ENCODE measurements at places on chromosomes 2 and 18.

DNA sequence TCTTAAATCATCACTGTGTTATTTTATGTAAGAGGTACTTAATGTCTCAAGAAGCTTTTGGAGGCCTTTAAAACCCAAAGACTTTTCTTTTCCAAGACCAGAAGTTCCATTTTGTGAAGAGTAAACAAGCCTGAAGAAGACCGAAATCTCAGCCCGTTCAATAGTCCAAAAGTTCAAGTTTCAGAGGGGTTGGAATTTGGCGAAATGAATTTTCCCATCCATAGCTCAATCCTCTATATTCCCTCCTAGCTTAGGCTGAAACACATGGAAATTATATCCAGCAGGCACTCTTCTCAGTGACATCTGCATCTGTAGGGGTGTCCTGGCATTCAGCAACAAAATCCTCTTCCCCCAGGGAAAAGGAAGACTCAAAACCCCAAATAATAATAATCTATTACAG, 344.6 kb downstream of the ARHGAP15 start:
- DNase-seq = no peak

DNA sequence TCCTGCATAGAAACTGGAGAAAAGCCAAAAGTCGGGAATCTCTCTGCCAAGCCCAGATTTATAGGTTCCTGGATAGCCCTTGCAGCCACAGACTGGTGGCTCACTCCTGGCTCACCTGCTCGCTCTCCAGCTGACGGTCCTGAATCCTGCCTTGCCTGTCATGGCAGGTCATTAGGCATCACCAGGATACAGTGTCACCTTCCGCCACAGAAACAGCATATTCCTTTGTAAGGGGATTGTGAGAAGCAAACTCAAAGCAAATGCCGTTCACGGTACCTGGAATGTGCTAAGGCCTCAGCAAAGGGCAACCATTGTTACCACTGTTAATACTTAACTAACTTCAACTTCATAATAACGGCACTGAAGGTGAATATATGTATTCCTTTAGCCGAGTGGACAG, 57.1 kb upstream of the GPR45 start:
- no peak for DNase-seq

GRCh38 chr2:60794271-60794863, 38.3 kb downstream of the PAPOLG start:
- DNase-seq = peak; percentile 48

GRCh38 chr2:239762655-239763269, 262.4 kb downstream of the NDUFA10 start:
- DNase-seq = no peak

- no peak for DNase-seq
These were observed 14.2 kb downstream of the NIFK start for GRCh38 chr2:121722479-121722878.

- no peak for DNase-seq
These were observed 290.2 kb downstream of the LPIN1 start for GRCh38 chr2:12036640-12036983.

- DNase-seq = no peak
These were observed 2.0 kb downstream of the HPCAL1 start for GRCh38 chr2:10304458-10305253.

DNA sequence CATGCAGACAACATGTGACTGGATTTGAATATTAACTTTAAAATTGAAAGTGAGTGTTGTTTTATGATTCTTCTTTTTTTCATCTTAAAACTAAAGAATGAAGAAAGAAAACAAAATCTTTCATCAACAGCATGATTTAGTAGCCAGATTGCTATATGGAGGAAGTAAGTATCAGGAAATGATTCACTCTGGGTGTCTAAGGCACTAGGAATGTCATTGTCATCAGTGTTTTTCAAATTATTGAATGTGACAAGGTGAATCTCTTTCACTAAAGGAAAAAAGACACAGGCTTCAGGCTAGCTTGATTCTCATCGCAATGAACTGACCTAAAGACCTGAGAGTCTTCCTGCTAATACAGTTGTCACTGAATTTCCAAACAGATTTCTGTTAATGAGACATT, 430.1 kb downstream of the FBXO15 start:
- no peak for DNase-seq

DNA sequence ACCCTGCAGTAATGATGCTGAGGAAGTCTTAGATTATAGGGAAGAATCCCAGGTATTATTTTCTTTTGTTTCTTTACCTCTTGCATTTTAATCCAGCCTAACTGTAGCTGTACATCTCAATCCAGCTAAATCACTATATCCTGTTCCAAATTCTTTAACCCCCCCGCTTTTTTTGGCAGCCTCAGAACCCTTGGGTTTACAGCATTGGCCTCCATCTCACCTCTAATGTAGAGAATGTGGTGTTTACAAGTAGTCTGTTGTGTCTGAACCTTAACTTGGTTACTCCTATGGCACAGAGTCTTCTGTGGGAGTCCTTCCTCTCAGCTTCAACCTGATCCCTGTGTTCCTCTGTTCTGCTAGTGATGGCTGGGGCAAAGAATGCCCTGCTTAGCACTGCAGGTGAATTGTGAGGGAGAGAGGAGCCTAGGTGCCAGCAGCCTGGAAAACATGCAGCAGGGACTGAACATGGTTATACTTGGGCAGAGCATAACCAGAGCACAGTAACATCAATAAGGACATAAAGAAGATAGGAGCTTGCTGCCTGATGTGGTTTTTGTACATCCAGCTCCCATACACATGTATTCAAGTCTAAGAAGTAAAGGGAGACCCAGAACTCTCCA, 130.2 kb downstream of the FAM124B start:
- DNase-seq = no peak

GRCh38 chr2:64369706-64370105, 84.3 kb upstream of the LGALSL start:
- no peak for DNase-seq

- no peak for DNase-seq
These were observed 9.6 kb upstream of the MTA3 start for GRCh38 chr2:42558827-42559226.

- DNase-seq = peak; percentile 55
These were observed 103.5 kb upstream of the MAP3K20 start for GRCh38 chr2:172972005-172972619.

- no peak for DNase-seq
These were observed 345.7 kb downstream of the MTX2 start for GRCh38 chr2:176614930-176615329.

DNA sequence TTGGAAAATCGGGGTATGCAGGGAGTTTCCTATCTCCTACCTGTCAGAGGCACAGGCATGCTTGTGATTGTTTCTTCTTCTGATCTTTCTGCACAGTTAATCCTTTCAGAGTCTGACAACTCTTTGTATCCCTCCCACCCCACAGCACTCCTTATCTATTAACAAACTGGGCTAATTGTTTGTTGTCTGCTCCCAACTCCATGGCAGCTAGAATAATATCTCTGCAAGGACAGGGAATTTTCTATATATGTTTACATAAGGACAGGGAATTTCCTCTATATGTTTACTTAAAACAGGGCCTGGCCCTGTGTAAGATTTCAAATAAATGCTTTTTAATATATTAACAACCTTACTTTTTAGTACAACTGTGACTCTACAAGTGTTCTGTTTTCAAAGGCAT, 36.0 kb upstream of the VRK2 start:
- DNase-seq = no peak

DNA sequence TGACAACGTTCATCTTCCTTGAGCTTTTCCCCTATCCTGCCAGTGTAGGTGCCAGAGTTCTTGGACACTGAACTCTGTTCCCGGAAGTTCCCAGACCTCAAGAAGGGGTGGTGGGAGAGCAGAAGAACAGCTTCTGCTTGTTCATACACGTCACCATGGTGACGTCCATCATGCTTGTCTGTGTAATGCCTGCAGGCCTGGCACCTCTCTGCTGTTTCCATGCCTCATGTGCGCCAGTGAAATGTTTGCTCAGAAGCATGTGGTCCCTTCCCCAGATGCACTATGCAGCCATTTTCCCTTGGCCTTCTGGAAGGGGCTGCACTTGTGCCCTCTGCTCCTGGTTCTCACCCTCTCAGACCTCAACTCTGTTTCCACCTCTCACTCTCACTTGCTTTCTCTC, 210.8 kb upstream of the NABP1 start:
- DNase-seq = no peak

- DNase-seq = no peak
These were observed 222.4 kb upstream of the NCKAP5 start for GRCh38 chr2:133790711-133791110.

- peak; percentile 18 for DNase-seq
These were observed 29.9 kb upstream of the IMPA2 start for GRCh38 chr18:11951390-11951851.

- no peak for DNase-seq
These were observed 141.5 kb downstream of the NCKAP5 start for GRCh38 chr2:133426791-133427190.

- no peak for DNase-seq
These were observed 764.1 kb upstream of the NXPH2 start for GRCh38 chr2:139544186-139544851.

- no peak for DNase-seq
These were observed 935.8 kb upstream of the SLC39A10 start for GRCh38 chr2:194721227-194721626.

GRCh38 chr2:66523990-66524389, 89.1 kb downstream of the MEIS1 start:
- no peak for DNase-seq

- no peak for DNase-seq
These were observed 182.2 kb downstream of the GLI2 start for GRCh38 chr2:120917886-120918285.

DNA sequence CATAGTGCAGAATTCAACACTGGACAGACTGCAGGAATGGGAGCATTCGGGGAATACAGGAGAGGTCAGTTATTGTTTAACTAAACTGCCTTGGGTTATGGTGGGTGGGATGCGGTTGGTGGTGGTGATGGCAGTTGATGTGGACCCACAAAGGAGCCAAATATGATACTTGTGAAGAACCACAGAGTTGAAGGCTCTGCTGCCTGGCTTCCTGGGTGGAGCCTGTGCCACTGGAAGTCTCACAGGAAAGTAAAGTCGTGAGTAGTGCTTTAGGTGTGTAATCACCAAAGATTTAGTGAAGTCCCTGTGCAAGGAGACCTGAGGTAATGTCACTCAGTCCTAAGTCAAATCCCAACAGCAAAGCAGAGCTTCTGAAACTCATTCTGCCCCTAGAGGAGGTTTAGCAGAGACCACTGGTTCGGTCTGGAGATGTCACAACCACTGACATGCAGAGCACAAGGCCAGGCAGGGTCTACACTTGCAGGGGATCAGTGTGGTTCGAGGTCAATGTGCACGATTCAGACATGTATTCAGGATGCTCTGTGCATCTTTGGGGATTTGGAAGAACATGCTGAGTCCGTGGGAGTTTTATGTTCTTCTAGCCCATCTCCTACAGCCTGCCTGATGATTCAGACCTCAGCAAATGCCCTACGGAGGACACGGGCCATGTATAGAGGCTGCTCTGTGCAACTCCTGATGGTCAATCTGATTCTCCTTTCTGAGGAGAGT, 1150.9 kb downstream of the RPIA start:
- DNase-seq = no peak

DNA sequence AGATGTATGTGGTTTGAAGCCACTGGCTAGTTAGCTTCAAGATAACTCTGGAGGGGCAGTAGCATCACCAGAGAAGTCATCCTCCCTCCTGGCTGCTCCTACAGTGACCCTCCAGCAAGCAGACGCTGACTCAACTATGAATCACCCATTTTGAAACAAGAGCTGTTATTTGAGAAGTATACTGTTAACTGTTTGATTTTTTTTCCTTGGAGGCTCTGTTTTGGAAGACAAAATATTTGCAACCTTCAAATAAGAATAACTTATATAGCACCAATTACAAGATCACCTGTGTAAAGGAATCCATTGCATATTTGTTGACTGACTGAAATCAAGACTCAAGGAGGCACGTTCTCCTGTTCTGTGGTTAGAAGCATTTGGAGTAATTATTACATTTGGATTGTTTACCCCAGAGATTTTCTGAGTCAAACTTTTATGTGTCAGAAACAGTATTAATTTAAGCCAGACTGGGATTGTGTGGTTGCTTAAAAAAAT, 313.8 kb downstream of the MTX2 start:
- no peak for DNase-seq

DNA sequence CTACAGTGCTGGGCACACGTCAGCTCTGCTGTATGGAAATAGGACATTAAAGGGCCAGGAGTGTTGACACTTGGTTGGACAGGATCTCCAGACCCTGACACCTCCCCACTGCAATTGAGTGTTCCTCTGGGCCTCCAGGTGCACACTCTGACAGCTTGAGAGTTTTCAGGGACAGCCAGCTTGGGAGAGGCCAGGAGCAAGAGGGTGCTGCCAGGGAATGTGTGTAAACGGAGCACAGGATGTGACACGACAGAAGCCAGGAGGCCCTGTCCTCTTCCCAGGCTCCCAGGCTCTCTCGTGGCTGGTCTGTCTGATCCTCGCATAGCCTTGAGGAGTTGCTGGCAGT, 318.1 kb upstream of the HS6ST1 start:
- DNase-seq = no peak

DNA sequence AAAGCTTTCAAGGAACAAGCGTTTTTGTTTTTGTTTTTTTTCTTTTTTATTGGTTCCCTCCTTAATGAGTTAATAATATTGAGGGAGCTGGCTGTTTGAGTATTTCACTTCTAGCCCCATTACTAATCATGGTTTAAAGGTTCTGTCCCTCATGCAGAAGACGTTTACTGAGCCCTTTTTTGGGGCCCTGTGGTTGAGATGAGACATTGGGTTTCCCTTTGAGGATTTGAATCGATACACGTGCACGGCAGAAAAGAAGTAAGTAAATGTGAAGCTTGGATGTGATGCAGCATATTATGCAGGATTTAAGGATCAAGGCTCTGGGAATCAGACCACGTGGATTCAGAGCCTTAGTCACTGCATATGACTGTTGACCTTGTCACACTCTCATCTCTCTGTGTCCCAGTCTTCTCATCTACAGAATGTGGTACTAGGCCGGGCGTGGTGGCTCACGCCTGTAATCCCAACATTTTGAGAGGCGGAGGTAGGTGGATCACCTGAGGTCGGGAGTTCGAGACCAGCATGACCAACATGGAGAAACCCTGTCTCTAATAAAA, 1.0 kb upstream of the CHST10 start:
- DNase-seq = no peak

- DNase-seq = no peak
These were observed 311.2 kb downstream of the CMPK2 start for GRCh38 chr2:6554466-6554865.

DNA sequence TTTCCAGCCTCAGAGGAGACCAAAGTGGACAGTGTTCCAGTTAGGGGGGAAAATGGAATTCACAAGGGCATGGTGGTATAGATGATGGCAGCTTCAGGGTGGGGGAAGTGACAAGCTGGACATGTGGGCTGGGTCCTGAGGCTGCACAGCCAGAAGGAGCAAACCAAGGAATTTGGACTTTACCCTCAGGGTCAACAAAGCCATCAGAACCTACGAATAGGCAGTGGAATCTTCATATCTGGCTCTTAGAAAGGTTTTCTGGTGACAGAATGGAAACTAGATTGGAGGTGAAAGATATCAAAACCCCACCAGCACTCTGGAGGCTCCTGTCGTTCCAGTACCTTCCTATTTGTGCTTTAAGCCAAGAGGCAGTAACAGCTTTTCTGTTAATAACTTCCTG, 127.1 kb downstream of the SETBP1 start:
- no peak for DNase-seq

GRCh38 chr2:15949551-15949950, 9.2 kb downstream of the MYCN start:
- DNase-seq = no peak

Measured in cardiac muscle cell (in vitro differentiated cells and primary cell).